Subcutaneous adipose tissue (tissue), 4 donors: ENCODE measurements at places on chromosomes 4 and X. TPM values are rescaled to one million over a fixed set of nuclear protein-coding genes. Genes with fewer than 3 reads are reported as not detected.

TMEM150C gene
- total RNA-seq, result 39.9 TPM

MAGEB10 gene
- not detected for total RNA-seq

AKAP14 gene
- not detected for total RNA-seq

RHOXF1 gene
- 1.0 TPM for total RNA-seq

RAB9B gene
- 1.1 TPM for total RNA-seq

CRLF2 gene
- 1.5 TPM for total RNA-seq

CCDC160 gene
- not detected for total RNA-seq

TASL gene
- total RNA-seq, result 2.4 TPM

RTL9 gene
- 0.22 TPM for total RNA-seq

C4orf51 gene
- not detected for total RNA-seq

RBM47 gene
- total RNA-seq, result 29.4 TPM

HSFX4 gene
- not detected for total RNA-seq

AGTR2 gene
- total RNA-seq, result not detected

FDCSP gene
- not detected for total RNA-seq

OPRPN gene
- total RNA-seq, result not detected

UBQLN2 gene
- total RNA-seq, result 18.9 TPM

PAK3 gene
- 2.3 TPM for total RNA-seq

TENM3 gene
- 31.0 TPM for total RNA-seq

DYNLT3 gene
- 35.0 TPM for total RNA-seq

DACH2 gene
- total RNA-seq, result not detected

SHOX gene
- total RNA-seq, result 4.6 TPM

PRSS12 gene
- 0.57 TPM for total RNA-seq

TMEM128 gene
- 24.5 TPM for total RNA-seq

NPY1R gene
- 42.2 TPM for total RNA-seq

DTHD1 gene
- total RNA-seq, result 0.68 TPM

C4orf46 gene
- 3.0 TPM for total RNA-seq

JAKMIP1 gene
- 0.88 TPM for total RNA-seq

GAGE12E gene
- not detected for total RNA-seq

SMIM10L2A gene
- 0.33 TPM for total RNA-seq

HTN3 gene
- total RNA-seq, result not detected

WAS gene
- total RNA-seq, result 11.6 TPM

MUC7 gene
- not detected for total RNA-seq

AMBN gene
- total RNA-seq, result not detected

SAGE1 gene
- total RNA-seq, result not detected

GPRASP1 gene
- total RNA-seq, result 7.7 TPM

FRG2 gene
- total RNA-seq, result not detected

GC gene
- not detected for total RNA-seq

GRPEL1 gene
- total RNA-seq, result 15.0 TPM

AFF2 gene
- total RNA-seq, result 7.6 TPM

ATOH1 gene
- not detected for total RNA-seq
